Osteocyte (in vitro differentiated cells): ENCODE measurements at places on chromosomes 4 and X. TPM values are rescaled to one million over a fixed set of nuclear protein-coding genes. Genes with fewer than 3 reads are reported as not detected.

The TRPC5OS gene
- total RNA-seq: not detected in 2 replicates

The PDLIM3 gene
- 2.1 and 2.8 TPM in 2 replicates for total RNA-seq

The EVC2 gene
- total RNA-seq: 3.1 and 3.5 TPM in 2 replicates

The UGT2B7 gene
- 0.91 and 0.97 TPM in 2 replicates for total RNA-seq

The F8A2 gene
- total RNA-seq: not detected in 2 replicates

The FGF16 gene
- not detected in 2 replicates for total RNA-seq

The TMEM156 gene
- total RNA-seq: not detected in 2 replicates

The OTC gene
- total RNA-seq: not detected in 2 replicates

The CBLL2 gene
- total RNA-seq: not detected in 2 replicates

The LAMP2 gene
- total RNA-seq: 206 and 214 TPM in 2 replicates

The PLP1 gene
- 0.26 and 0.32 TPM in 2 replicates for total RNA-seq

The NLGN3 gene
- 0.51 and 1.1 TPM in 2 replicates for total RNA-seq

GRCh38 chrX:129813662-129814368, 29.9 kb downstream of the ZDHHC9 start:
- DNase-seq: no peak

DNA sequence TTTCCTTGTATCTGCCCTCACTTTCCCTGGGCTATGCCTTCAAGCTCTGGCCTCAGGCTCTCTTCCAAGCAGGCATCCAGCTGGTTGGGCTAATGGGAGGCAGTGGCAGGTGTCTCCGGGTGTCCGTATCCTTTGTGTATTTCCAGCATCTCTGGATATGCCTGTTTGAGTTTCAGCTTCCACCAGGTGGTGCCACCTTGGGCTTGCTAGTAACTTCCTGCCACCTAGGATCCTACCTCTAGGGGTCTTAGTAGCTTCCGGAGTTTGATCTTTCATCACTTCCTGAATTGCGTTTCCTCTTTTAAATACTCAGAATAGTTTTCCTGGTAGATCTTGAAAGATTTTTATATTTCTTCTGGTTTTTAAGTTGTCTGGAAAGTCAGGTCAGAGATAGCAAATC, 23.2 kb upstream of the ANOS1 start:
- DNase-seq: no peak

GRCh38 chr4:80138551-80139538, 58.5 kb upstream of the PRDM8 start:
- no peak for DNase-seq

DNA sequence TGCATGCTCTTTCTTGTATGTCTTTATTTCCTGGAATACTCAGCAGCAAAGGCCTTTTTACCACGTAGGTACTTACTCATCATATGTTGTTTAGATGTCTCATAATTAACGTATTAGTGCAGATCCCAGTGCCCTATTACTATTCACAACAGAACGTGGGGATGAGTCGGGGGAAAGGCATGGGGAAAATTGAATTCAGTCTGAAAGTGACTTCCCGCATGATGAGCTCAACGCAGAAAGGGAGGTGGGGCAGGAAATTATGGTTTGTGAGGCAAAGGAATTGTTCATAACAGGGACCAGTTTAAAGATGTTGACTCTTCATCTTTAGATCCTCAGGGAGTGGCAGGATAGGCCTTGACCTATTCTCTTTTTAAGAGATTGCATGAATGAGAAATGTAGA, 2.0 kb upstream of the TMPRSS11D start:
- DNase-seq: no peak

- no peak for DNase-seq
Measured at GRCh38 chr4:33111117-33111516, 2390.9 kb downstream of the PCDH7 start.

GRCh38 chrX:129618997-129619396, 35.8 kb downstream of the APLN start:
- DNase-seq: no peak

DNA sequence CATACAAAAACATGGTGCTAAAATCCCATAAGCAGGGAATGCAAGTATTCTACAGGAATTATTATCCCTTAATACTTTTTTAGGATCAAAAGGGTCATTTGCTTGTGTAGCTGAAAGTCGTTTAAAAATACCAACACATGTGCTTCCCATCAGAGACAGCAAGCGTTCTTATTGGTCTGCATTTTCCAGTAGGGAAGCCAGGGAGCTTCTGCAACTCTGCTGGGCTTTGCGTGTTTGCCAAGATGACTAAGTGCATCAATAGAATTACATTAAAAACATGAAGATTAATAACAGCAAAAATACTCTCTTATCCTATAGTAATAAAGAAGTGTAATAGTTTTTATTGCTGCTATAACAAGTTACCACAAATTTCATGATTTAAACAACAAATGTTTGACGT, 111.2 kb downstream of the QDPR start:
- no peak for DNase-seq

- DNase-seq: no peak
Measured at GRCh38 chr4:74158466-74159142, 686 bp downstream of the MTHFD2L start.

GRCh38 chr4:10011885-10012284, 9.4 kb downstream of the SLC2A9 start:
- no peak for DNase-seq

GRCh38 chrX:48461830-48462229, 8.2 kb downstream of the SLC38A5 start:
- DNase-seq: no peak

DNA sequence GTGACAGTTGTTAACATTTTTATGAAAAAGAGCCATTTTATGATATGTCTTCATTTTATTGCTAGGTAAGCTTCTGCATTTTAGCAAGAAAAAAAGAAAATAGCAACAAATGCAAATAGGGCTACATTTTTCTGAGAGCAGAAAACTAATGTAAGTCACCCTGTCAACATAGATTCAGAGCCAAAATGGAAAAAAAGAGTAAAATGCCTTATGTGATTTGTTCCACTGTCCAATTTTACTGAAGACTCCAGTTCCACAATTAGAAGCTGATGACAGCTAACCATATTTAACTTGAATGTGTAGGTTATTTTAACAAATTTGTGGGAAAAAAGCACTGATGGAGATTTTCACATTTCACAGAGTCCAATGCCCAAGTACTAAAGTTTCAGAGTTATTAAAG, 772.3 kb downstream of the FAT4 start:
- DNase-seq: no peak

DNA sequence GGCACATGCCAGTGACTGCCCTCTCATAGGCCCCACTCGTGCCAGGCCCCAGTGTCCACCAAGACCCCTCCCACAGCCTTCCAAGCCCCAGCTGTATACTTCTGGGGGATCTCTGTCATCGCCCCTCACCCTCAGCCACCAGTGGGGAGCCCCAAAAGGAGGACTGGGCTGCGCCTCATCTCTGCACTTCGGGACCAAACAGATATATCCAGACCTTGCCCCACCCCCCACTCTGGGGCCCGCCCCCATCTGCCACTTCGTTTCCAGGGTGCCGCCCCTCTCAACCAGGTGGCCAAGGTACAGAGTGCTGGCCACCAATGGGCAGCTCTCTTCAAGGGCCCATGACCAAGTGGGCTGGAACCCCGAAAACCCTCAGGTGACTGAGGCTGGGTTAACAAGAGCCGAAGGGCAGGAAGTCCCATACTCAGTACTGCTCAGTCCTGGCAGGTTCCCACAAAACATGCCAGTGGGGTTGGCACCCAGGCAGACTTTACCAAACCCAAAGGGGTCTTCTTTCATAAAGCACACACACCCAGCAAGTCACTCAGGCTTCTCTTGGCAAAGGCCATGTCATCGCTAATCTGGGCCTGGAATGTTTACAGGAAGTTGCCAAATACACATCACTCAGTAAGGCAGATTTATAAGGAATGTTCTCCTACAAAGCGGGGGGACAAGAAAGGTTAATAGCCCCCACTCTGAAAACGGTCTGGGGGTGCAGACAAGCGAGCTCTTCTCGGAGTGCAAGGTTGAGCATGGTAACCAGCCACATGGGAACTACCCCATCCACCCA, 4.4 kb downstream of the ZFYVE28 start:
- DNase-seq: no peak

GRCh38 chr4:64857198-64857597, 447.9 kb upstream of the TECRL start:
- no peak for DNase-seq

- no peak for DNase-seq
Measured at GRCh38 chr4:92421920-92422319, 118.2 kb downstream of the GRID2 start.

DNA sequence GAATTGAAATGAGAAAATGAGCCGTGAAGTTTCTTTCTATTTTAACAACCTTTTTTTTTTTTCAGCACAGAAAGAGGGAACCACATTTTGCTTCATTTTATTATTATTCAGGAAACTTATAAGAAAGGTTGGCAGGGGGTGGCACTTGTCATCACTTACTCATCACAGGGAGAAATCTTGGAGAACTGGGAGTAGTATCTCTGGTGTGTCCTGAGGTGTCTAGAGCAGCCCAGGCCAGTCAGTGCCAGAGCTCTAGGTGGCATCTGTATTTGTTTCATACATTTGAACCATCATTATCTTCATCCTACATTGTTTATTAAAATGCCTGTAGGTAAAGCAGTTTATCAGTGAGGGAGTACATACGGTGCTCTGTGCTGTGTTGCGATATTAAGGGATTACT, 43.8 kb upstream of the ARHGAP24 start:
- DNase-seq: no peak

DNA sequence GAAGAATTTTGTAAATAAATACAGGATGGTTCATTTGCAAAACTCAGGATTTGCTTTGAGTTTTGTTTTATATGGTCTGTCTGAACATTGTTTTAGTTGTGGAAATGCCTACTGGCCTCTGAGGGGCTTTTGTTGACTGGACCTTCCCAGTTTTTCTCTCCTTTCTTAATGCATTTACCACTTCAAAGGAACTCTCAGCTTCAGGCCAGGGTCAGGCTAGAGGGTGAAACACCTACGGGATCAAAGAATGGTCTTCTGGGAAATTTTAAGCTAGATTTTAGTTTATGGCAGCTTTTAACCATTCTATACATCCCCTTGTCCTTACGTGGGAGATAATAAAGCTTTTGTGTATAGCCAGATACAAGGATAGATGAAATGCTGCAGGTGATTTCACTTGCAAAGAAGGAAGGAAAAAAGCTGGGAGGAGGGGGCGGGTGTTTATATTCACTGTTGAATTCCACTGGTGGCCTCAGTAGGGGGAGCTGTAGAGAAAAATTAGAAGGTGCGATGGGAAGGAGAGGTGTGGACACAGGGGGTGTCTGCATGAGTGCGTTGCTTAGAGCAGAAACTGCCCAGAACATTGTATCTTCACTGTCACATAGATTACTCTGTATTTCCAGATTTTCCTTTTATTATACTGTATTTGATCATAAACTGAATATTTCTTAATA, 151.8 kb downstream of the TSPAN5 start:
- no peak for DNase-seq

DNA sequence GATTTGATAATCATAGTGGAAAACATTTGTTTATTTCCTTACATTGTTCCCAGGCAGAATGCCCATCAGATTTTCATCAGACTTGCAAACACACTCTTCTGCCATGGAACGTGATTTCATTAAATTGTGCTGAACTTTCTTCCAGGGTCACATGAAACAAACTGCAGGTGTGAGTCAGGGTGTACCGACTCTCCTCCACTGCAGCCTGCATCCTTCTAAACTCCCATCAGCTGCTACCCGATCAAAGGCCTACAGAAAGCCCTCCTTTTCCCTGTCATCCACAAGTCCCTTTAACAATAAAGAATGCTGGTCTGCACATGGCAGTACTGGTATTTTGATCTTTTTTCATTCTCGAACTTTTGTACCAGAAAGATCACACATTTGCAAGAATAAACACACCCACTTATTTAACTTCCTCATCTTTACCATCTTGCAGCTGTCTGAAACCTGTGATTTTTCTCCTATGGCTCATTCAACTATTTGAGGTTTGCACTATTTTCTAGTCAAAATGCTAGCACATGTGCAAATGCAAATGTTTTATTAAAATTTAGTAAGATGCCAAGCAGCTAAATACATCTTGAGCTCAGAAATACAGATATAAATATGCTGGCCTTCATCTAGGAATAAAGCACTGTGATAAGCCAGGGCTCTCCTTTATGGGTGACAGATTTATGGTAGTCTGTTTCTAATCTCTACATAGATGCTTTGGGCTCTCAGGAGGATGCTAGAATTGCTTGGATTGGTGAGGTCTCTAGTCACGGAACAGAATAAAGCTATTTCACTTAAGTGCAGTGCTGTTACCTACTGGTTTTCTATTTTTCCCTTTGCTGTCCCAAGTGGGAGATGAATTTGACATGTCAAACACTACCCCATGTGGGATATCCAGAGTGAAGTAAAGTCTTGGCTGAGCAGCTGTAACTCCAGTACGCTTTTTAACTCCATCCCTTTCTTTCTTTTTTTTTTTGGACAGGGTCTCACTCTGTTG, 25.8 kb upstream of the ARHGAP24 start:
- no peak for DNase-seq

GRCh38 chrX:45601052-45601451, 400.4 kb upstream of the DIPK2B start:
- no peak for DNase-seq

- no peak for DNase-seq
Measured at GRCh38 chrX:33336783-33337182, 125.4 kb upstream of the DMD start.

DNA sequence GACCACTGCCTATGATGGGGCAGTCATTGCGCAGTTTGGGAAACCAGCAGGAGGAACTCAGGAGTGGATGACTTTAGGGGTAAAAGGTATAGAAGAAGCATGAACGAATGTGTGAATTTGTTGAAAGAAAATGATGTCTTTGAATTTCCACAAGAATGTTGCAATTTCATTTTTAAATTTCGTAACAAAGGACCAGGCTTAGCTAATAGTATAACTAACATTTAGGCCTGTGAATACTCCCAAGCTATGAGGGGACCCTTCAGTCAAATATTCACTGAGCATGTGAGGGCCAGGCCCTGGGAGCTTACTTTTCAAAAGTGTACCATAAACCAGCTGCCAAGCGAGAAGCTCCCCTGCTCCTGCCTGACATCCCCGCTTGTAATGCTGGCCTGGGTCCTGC, 5.3 kb downstream of the MPC1L start:
- no peak for DNase-seq

DNA sequence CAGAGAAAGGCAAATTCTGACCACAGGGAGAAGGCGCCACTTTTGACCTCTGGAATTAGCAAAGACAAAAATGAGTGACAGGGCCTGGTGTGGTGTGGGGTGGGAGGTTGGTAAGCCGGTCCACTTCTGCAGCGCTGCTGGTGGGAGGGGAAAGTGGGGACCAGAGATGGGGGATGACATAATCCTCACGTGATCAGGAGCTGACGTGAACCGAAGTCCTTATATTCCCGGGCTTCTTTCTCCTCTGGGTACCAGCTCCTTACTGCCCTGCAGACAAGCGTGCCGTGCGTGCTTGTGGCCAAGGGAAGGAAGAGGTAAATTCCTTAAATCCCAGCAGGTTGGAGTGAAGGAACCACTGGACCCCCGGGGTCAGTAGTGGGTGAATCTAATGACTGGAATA, at the start of gene TCEAL7:
Gene TCEAL7, plus strand, starts transcription at position 249 of the 400 bp plus-strand sequence. CDS start 1,165 bp downstream, outside the sequence.
- no peak for DNase-seq

GRCh38 chr4:98170035-98170434, 26.8 kb upstream of the STPG2 start:
- no peak for DNase-seq

DNA sequence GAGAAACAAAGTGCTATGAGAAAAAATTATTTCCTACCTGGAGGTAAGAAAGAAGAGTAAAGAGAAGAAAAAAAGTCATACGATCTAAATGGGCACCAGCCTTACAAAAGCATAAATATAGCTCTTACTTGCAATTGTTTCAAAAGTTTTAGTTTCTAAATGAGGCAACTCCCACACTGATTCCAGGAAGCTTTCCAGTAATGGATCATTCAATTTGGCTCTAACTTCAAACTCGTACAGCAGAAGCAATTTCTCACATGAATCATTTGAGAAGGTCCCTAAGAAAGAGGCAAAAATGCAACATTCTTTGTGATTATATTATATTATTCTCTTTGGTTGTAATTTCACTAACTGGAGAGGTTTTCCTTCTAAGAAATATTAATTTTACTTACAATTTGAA, 109.9 kb downstream of the DLG3 start:
- no peak for DNase-seq
